ENCODE measurements at places on chromosomes 7 and 10.

DNA sequence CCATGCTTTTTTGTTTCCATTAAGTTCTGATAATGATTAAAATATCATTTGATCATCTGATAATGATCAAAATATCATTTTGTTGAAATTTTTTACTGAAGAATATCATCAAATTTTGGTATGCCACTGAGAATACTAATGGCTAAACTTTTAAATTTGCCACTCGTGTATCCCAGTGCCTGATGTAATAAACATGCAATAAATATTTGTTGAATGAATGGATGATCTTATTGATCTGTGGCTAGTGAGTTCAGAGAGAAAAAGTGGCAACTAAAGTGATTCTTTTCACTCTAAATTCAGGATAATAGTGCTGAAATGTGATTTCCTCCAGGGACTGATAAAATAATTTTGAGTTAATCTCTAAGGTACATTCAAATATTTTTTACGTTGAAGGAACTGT lies 159.3 kb upstream of the WNT16 start:
- no peak for DNase-seq

GRCh38 chr7:154231732-154232131 lies 179.5 kb downstream of the DPP6 start:
- DNase-seq: no peak

GRCh38 chr10:3178042-3178441 lies 5.5 kb upstream of the PITRM1 start:
- no peak for DNase-seq

DNA sequence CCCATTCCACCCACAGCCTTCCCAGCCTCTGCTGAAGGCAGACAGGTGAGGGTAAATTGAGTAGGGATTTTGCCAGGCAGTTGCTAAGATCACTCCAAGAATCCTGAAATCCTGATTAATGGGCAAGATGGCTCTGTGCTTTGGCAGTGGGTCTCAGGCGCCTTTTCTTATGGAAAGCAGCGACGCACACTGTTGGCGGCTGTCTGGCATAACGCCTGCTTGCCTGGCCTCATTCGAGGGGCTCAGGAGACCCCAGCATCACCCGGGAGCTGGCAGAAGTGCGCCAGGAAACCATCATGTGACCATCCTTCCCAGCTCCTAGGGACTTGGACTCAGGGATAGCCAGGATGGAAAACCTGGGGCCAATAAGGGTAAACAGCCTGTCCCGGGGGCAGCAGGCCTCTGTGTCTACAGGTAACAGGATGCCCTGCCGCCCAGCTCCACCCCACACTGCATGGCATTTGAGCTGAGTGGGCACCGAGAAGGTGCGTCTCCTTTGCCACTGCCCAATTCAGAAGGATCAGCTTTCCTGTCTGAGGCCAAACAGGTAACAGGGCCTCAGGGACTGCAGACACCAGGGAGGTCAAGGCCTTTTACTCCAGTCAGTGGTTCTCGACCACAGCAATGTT lies 98.6 kb downstream of the FAM53B start:
- DNase-seq: peak; percentile 80

DNA sequence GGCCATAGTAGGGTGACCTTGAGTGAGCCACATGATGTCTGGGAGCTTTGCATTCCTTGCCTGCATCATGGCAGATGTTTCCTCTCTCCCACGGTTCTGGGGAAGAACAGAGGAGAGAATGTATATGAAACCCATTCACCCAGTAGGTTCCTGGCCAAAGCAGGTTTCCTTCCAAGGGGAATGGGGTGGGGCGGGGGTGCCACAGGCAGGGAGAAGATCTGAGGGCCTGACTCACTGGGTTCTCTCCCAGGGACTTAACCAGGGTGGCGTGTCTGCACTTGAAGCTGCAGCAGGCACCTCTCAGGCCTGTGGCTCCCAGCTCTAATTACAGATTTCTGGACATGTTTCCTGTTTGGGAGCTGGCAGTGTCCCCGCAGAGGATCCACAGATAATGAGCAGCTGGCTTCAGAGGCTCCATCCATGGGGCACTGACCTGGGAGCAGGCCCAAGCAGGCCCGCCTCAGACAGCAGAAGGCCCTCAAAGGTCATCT lies 50.2 kb upstream of the ZMIZ1 start:
- DNase-seq: no peak

- DNase-seq: no peak
Measured at GRCh38 chr10:63562857-63563256, 41.7 kb downstream of the REEP3 start.

GRCh38 chr7:1940402-1940786 lies 270.3 kb downstream of the ELFN1 start:
- DNase-seq: no peak

DNA sequence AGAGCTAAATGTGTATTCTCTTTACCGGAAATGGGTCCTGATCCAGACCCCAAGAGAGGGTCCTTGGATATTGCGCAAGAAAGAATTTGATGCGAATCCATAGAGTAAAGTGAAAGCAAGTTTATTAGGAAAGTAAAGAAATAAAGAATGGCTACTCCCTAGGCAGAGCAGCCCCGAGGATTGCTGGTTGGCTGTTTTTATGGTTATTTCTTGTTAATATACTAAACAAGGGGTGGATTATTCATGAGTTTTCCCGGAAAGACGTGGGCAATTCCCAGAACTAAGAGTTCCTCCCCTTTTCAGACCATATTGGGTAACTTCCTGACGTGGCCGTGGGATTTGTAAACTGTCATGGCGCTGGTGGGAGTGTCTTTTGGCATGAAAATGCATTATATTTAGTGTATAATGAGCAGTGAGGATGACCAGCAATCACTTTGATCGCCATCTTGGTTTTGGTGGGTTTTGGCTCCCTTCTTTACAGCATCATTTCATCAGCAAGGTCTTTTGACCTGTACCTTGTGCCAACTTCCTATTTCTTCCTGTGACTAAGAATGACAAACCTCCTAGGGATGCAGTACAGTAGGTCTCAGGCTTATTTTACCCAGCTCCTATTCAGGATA lies 60.4 kb downstream of the ARL4A start:
- no peak for DNase-seq

DNA sequence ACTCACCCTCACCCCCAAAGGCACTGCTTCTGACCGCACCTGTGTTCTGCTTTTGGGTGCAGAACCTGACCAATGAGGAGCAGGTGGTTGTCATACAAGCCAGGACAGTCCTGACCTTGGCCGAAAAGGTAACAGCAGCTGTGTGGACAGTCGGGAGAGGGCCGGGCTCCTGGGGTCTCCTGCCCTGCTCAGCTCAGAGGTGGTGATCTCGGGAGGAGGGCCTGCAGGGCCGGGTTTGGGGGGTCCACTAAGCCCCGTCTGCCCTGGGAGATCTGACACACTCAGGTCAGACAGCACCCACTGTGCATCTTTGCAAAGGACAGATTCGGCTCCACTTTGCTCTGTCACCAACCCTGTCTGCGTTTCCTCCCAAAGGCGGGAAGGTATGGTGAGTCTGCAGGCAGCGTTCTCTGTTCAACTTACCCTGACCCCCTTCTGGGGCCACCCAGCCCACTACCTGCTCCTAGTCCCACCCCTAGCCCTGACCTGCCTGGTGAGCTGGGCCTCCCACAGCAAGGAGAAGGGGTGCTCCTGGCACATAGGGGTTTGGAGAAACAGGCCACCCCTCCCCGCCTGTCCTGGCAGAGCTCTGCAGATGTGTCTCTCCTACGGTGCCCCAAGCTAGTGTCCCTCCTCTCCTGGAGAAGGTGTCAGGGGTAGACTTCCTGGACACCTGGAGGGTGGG lies 33.7 kb upstream of the DPYSL4 start:
- no peak for DNase-seq

GRCh38 chr7:131835141-131835540 lies 278.7 kb upstream of the PODXL start:
- no peak for DNase-seq

DNA sequence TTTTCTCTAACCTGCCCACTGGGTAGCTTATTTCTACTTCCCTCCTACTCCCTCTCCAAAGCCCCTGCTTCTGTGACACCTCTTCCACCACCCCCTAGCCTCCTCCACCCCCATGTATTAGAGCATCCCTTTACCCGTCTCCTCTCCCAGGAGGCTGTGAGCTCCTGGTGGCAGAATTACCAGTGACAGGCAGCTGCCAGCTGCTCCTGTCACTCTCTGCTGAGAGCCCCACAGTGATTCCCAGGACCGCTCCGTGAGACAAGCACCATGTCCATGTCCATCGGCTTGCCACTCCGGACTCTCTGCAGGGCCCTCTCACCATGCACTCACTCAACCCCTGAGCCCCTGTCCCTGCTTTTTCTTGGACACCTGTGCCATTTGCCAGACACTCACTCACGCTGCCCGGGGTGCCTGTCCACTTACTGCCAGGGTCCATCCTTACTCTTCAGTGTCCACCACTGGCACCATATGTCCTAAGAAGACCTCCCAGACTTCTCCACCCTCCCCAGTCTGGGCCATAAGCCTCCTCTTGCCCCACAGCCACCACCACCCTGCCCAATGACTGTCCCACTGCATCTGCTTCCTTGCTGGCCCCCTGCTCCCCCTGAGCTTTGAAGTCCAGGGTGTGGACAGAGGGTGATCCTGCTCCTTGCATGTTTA lies 9.8 kb downstream of the WDFY4 start:
- DNase-seq: no peak

GRCh38 chr7:26197153-26198115 lies 3.1 kb downstream of the HNRNPA2B1 start:
- DNase-seq: no peak

DNA sequence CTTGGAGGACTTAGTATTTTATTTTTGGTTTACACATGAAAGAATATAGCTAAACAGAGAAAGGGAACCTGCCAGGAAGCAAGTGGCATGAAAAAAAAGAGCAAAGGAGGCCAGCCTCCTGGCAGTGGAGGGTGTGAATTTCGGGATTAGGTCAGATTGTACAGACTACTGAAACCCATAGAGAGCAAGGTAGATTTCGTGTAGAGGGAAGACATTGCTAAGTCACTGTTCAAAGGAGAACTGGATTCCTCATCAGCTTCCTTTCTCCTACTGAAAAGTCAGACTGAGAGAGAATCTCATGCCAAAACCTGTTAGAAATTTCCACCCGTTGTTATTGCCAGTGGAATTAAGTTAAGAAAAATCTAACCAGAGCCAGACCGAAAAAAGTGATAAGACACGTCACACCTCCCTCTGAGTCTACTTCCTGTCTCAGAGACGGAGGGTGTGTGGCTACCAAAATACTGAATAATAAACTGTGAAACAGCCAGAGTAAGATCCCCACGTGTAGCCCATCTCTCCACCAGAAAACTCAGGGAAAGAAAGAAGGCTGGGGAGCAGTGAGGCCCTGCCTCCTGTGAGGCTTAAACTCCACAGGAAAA lies 118.8 kb downstream of the SKIDA1 start:
- DNase-seq: no peak

GRCh38 chr10:63633677-63634487 lies 112.7 kb downstream of the REEP3 start:
- DNase-seq: peak; percentile 61

DNA sequence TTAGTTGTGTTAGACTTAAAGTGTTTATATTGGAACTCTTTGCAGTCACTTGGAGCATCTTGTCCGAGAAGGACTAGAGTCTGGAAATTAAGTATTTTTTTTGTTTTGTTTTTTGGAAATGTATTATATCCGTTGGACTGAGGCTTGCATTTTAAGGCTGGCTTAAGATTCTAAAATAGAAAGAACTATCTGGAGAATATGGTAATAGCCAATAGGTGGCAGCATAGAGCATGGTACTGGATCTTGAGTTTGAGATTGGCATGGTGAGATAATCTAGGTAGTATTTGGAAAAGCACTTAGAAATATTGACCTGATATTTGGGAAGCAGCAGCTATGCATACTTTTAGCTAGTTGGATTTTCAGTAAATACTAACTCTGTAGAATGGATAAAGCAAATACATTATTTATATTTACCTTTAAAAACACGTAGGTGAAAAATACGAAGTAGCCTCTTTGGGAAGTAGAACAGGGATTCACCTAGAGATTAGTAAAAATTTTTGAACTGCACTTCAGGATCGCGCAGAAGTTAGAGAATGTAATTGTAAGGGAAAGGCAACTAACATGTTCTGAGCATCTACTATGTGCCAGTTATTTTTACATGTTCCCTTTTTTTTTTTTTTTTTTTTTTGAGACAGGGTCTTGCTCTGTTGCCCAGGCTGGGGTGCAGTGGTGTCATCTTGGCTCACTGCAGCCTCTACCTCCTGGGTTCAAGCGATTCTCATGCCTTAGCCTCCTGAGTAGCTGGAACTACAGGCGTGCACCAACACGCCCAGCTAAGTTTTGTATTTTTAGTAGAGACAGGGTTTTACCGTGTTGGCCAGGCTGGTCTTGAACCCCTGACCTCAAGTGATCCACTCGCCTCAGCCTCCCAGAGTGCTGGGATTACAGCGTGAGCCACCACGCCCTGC lies 78.6 kb downstream of the LCOR start:
- no peak for DNase-seq

- DNase-seq: no peak
Measured at GRCh38 chr7:21915140-21915539, 30.6 kb downstream of the CDCA7L start.

GRCh38 chr10:30063099-30063498 lies 3.7 kb upstream of the JCAD start:
- DNase-seq: no peak

DNA sequence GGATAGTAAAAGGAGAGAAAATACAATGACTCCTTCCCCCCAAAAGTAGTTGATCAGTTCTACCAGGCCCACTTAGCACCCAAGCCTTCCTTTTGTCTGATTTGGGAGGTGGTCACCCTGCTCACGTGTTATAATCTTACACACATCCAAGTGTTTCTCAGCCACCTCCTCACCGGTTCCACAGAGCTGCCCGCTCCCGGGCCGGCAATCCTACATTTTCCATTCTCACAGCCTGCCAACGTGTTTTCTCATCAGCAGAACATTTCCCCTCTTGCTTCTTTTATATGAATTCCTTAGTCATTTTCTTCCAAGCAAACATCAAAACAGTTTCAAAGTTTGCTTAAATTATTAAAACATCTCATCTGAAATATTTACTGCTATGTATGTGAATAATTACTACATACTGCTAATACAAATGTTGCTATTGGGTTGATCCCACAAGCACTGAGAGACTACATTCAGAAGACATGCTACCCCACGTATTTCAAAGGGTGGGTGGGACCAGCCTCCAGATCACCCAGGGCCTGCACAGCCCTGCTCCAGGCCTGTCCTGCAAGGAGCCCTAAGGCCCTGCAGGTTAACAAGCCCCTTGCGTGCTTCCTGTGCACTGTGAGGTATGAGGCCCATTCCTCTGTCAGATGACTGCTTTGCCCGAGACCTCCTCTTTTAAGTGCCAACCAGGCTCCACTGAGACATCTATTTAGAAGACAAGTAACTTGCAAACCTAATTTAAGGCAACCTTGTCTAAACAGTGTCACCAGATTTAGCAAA lies 75.3 kb downstream of the GRB10 start:
- no peak for DNase-seq

- DNase-seq: peak; percentile 87
Measured at GRCh38 chr10:68332259-68333057, at the start of gene PBLD. Gene PBLD, minus strand, starts transcription at chr10:68332928. Its CDS starts 26,084 bp downstream, at chr10:68306844.
